Activated T-cell treated with anti-CD3 and anti-CD28 coated beads for 4 hours (primary cell): ENCODE measurements at places on chromosomes 13 and 19.

DNA sequence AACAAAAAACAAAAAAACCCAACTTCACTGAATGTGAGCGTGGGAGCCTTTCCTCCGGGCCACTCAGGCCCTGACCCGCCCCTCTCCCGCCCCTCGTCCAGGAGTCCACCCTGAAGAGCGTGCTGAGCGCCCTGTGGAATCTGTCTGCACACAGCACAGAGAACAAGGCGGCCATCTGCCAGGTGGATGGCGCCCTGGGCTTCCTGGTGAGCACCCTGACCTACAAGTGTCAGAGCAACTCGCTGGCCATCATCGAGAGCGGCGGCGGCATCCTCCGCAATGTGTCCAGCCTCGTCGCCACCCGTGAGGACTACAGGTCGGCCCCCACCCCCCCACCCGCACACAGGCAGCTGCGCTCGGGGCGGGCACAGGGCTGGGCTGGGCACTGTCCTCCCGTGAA, 11.9 kb downstream of the APC2 start:
- no peak for DNase-seq

DNA sequence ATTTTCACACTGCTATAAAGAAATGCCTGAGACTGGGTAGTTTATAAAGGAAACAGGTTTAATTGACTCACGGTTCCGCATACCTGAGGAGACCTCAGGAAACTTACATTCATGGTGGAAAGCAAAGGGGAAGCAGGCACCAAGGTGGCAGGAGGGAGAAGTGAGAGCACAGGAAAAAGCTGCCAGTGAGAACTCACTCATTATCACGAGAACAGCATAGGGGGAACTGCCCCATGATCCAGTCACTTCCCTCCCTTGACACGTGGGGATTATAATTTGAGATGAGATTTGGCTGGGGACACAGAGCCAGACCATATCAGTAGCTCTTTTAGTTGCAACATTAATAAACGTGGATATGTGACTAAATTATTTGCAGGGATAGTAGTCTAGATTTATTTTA, 4.3 kb upstream of the KCTD4 start:
- DNase-seq: no peak

- no peak for DNase-seq
These were observed 343.2 kb downstream of the KCNRG start for GRCh38 chr13:50358231-50359040.

- no peak for DNase-seq
These were observed 15.1 kb downstream of the LILRA5 start for GRCh38 chr19:54297759-54298305.

GRCh38 chr13:27083183-27083582, 88.4 kb downstream of the USP12 start:
- no peak for DNase-seq

DNA sequence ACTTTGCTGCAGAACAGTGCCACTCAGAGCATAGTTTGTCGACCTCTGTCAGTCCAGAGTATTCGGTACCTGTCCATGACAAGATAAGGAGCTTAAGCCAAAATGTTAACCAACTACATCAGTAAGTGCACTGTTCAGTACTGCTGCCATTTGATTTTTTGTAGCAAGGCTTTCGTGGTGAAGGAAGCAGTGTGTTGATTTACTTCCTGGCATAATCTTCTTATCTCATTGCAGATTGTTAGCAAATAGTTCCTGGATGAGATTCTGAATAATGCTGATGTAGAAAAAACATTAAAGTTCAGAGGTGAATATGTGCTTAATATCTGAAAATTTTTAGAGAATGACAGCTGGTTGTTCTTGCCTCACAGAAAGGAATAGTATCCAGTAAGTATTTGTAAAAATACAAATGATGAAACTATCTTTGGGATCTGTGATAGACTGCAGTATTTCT, 85.7 kb downstream of the LRRC63 start:
- DNase-seq: no peak

DNA sequence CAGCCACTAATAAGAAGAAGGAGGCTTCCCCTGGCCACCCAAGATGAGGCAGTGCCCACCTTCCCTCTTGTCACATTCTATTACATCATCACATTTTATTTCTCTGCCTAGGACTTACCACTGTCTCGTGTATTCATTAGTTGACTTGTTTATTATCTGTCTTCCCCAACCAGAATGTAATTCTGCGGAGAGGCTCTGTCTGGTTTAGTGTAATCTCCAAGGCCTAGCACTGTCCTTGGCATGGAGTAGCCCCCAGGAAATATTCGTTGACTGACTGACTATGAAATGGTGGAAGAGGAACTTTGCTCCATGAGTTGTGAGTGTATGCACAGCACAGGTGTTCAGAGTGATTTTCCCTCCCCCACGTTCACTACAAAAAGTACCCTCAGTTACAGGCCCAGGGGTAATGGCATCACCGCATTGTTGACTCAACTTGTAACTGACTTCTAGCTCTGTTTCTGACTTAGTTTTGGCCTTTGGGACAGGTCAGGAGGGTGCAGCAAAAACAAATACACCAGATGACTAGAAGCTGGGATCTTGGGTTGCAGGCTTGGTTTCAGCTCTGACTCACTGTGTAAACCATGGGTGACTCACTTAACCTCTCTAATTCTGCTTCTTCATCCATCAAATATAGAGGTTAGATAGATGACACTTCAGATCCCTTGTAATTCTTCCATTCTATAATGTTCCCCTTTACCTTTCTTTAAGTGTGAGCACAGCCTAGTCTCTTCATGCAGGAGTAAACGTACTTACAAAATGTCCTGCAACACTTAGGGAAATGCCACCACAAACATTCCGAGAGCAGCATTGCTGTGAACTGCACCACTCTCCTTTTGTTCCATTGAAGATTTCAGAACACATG, 229.7 kb downstream of the KCNRG start:
- DNase-seq: peak; percentile 9

DNA sequence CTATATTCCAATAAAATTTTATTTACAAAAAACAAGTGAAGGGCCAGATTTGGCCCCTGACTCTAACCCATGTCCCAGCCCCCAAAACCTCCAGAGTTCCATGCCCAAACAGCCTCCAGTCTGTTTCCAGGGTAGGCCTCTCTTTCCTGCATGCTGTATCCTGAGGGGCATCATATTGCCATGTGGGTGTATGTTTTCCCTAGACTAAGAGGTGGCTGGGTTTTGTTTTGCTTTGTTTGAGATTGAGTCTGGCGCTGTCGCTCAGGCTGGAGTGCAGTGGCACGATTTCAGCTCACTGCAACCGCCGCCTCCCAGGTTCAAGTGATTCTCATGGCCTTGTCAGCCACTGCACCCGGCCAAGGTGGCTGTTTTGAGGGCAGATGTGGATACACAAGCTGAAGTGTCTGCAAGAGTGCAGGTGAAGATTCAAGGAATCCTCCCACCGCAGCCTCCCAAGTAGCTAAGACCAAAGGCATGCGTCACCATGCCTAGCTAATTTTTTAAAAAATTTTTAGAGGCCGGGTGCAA, 23.6 kb upstream of the LSM14A start:
- DNase-seq: no peak

GRCh38 chr13:40596484-40596883, 70.0 kb downstream of the FOXO1 start:
- DNase-seq: no peak

DNA sequence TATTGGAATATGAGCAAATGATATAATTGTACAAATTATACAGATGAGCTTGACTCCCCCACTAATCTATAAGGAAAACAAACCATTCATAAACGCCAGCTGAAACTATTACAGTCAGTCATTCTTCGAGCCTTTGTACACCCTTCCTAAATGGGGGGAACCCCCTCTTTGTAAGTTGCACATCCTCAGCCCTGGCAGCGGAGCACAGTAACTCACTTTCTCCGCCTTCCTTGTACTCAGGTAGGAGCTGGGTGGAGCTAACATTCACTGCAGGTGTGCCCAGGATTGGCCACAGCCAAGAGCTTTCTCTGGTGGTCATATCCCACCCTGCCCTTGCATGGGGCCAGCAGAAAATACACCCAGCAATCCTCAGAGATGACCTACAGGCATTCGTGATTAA, 28.6 kb downstream of the PIN1 start:
- no peak for DNase-seq

DNA sequence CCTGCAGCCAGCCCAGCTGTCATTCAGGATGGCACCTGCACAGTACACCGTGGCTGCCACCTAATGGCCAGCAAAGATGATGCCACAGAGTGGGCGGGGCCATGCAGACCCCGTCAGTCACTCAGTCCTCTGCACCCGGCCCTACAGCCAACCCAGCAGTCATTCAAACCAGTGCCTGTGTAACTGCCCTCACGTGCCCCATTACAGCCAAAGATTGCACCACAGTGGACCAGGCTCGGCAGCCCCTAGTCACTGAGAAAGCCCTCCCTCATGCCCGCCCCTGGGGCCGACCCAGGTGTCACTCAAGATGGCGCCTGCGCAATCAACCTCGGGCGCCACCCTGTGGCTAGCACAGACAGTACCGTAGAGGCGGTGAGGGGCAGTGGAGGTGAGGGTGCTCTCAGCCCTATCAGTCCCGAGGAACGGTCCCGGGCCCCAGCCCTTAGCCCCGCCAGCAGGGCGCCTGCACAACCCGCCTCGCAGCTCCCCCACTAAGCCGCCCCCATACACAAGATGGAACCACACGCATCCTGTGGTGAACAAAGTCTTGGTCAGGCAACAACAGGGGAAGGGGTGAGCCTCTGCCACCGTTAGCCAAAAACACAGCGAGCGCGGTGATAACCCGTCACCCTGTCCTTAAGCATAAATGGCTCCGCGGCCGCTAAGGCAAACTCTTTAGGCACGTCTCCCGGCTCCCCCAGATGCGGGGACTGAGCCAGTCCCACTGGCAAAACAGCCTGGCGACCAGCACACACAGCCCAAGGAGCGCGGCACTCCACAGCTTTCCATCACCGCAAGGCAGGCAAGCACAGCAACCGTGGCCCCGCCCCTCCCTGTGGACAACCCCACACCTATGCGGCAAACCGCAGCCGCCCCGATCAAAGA, 2.3 kb downstream of the PEG3 start:
- DNase-seq: no peak

DNA sequence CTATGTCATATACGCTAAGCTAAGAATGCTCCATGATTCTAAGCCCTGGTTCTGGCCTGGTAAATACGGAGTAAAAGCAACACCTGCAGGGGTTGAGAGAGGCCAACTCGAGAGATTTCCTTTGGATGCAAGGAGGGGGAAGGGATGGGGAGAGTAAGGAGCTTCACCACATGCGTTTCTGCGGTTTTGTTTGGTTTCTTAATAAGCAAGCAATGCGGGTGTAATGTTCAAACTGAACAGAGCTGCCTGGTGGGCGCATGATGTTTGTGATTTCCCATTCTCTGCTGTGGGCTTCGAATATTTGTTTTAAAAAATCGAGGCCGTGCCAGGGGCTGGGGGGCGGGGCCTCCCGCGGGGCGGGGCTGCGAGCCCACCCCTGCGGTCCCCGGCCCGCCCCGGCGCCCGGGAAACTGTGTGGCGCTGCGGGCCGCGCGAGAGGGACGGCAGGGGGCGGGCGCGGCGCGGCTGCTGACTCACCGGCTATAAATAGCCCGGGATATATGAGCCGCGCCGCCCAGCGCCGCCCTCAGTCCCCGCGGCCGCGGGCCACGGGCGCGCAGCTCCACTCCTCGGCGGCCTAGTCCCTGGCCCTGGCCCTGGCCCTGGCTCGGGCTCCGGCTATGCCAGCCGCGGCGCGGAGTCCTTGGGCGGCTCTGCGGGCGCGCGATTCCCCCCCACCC, 5.1 kb downstream of the BBC3 start:
- DNase-seq: peak; percentile 78

DNA sequence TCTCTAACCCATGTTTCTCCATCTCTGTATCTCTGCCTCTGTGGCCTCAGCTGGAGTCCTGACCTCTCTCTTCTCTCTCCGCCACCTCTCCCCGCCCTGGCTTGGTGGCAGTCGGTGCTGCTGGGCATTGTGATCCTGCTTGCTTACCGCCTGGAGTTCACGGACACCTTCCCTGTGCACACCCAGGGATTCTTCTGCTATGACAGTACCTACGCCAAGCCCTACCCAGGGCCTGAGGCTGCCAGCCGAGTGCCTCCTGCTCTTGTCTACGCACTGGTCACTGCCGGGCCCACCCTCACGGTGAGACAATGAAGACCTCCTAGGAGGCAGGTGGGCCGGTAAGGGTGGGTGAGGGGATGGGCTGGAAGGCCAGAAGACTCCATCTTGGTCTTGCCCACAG, 4.2 kb downstream of the PLPPR2 start:
- no peak for DNase-seq

DNA sequence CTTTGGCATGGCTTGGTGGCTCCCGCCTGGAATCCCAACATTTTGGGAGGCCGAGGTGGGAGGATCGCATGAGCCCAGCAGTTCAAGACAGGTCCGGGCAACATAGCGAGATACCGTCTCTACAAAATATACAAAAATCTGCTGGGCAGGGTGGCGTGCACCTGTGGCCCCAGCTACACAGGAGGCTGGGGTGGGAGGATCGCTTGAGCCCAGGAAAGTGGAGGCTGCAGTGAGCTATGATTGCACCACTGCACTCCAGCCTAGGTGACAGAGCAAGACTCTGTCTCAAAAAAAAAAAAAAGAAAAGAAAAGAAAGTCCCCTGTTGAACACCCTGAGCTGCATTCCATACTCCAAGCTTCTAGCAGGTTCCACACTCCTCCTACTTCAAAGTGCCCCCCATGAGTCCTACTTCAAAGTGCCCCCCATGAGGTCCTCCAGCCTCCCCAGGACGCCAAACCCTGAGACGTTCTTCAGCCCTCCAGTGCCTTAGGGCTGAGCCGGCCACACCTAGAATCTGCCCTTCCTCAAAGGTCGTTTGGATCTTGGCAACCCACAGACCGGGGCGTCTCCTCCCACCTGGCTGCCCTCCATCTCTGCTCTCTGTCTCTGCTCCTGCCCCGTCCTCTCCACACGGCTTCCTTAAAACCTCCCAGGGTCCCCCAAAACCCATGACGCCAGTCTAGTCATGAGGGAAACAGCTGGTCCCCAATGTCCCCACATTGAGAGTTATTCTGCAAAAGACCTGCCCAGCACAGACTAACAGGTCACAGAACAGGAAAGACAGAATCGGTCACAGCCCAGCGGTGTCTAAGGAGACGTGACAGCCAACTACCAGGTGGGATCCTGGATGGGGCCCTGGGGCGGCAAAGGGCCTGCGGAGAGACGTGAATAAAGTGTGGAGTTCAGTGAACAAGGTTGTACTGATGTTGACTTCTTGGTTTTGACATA, 4.8 kb downstream of the TJP3 start:
- no peak for DNase-seq
